ENCODE measurements at places on chromosomes 2 and 18.

DNA sequence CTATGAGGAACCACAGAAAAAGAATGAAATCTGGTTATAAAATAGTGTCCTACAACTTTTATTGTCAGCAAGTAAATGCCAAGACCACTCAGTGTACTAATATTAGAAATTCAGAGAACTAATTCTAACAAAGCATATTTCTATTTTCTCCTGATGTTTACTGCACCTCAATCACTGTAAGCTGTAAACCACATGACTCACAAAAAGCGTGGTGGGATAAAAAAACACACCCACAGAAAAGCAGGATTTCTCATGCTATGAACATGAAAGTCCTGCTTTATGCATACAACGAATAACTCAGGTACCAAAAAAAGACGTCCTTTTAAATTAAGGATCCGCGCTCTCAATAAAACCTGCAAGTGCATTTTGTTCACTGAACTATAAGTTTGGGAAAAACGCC lies 797 bp downstream of the TXNL4A start:
- DNase-seq = no peak

- no peak for DNase-seq
Observed at GRCh38 chr2:176678571-176678970, 409.3 kb downstream of the MTX2 start.

GRCh38 chr18:53950545-53950944 lies 273.9 kb downstream of the MBD2 start:
- DNase-seq = no peak

DNA sequence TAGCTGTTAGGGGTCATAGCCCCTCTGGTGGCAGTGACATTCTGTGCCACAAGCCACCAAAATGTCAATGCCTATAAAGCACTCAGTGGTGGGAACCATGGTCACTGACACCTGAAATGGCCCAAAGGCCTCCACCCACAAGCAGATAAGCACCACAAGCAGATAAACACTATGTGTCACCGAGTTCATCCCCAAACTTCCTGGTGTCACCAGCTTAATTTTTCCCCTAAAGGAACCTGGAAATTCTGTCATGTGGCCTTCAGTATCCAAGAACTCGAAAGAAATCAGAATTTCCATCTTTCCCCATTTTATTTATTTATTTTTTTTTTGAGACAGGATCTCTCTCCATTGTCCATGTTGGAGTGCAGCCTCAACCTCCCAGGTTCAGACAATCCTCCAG lies 3.6 kb upstream of the TPRKB start:
- no peak for DNase-seq

GRCh38 chr18:71252351-71252865 lies 963.6 kb downstream of the SOCS6 start:
- no peak for DNase-seq
